ENCODE measurements at places on chromosomes 2 and 18.

DNA sequence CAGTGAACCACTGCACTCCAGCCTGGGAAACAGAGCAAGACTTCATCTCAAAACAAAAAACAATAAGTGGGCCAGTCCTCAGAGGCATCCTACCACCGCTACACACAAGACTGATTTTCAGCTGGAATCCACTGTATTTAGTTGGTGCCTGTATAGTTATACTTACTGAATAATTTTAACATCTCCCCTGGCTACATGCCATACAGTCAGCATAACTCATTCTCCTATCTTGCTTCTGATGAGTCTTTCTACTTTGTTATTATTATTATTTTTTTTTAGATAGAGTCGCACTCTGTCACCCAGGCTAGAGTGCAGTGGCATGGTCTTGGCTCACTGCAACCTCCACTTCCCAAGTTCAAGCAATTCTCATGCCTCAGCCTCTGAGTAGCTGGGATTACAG lies 19.9 kb upstream of the CAB39 start:
- no peak for DNase-seq

DNA sequence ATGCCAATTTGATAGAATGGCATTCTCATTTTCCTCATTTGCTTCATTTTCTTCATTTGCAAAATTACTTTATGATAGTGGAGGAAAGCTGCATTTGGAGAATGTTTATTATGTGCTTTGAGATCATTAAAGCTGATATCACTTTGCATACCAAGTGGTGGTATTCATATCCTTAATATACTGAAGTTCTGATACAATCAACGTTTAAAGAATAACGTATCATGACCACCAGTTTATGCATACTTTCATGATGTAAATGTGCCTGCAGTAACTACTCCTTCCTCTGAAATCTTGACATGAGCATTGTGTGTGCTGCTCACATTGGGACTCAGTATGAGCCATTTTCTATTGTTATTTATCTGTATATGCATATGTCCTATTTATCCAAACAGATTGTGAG lies 302.1 kb downstream of the ARHGAP15 start:
- no peak for DNase-seq

DNA sequence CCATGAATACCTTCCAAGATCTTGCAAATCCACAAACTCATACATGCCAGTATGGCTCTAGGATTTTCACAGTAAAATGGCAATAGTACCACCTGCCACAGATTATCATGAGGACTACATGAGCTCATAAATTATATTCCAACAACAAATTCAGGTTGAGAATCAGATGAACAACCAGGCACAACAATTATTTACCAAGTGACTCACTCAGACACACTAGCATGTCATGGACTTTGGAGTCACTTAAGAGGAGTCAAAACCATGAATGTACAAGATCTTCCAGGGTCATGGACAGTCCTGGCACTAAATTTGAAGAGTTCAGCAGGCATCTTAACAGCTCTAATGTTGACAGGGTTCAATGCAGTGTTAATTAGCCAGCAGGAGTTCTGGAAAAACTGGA lies 34.4 kb upstream of the BZW1 start:
- DNase-seq: no peak

- DNase-seq: no peak
Observed at GRCh38 chr2:120589771-120590608, 145.7 kb upstream of the GLI2 start.

DNA sequence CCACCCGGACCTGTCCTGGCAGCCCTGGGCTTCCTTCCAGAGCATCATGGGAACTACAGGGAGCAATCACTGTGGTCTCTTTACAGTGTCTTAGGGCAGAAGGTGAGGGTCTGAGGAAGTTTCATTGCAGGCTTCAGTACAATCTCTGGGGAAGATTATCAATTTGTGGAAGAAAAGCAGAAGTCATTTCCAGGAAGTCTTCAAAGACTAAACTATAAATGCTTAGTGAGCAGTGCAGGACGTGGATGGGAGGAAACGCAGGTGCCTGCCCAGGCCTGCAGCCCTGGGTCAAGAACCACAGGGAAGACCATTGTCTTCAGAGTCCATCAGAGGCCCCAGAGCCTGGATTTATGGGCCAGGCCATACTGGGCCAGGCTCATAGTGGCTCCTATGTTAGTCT lies 54.3 kb downstream of the INO80C start:
- no peak for DNase-seq

DNA sequence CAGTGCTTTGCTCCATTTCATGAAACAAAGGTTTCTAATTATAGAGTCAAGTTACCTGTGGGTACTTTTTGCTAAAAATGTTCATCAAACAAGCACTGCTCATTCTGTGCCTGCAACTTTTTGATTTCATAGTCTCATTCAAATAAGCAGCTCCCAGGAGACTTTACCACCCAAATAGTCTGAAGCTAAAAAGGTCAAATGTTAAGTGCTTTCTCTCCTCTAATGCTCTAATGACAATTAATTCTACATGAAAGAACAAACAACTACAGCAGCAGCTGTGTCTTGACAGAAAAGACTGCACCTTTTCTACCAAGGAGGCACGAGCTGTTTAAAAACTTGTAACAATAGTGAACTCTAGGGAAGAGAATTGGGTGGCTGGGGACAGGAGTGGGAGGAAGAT lies 65.3 kb downstream of the CCDC93 start:
- no peak for DNase-seq

Data from caudate nucleus (tissue), 63 donors.